Skeletal muscle cell (primary cell): ENCODE measurements at places on chromosomes 6 and 20.

GRCh38 chr6:55777469-55777868 lies 97.9 kb downstream of the BMP5 start:
- DNase-seq = peak; percentile 62

GRCh38 chr20:26216025-26216424 lies 519.4 kb upstream of the ZNF337 start:
- DNase-seq = no peak

DNA sequence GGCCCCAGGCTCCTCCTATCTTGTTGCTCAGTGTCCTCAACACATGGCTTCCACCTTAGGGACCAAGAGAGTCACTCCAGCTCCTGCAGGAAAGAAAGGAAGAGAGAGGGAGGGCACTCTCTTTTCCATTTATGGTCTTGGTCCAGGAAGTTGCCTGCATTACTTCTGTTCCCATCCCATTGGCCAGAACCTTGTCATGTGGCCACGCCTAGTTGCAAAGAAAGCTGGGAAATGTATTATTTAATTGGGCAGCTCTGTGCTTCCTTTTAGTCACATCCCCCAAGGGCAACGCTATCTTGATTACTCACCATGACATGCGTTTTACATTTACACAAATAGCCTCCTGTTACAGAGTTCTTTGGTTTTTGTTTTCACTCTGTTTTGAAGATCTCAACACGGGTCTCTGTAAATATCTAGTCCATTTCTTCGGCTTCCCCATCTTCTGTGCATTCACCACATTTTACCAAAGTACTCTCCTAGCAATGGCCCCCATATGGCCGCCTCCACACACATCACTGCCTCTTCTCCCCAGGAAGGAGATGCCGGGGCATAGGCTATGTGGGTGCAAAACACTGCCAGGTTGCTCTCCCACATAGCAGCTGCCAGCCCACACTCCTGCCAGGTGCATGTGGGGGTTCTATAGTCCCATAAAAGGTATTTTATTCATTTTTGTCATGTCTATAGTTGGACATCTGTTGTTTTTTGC lies 35.7 kb upstream of the ZMYND8 start:
- DNase-seq = peak; percentile 76

DNA sequence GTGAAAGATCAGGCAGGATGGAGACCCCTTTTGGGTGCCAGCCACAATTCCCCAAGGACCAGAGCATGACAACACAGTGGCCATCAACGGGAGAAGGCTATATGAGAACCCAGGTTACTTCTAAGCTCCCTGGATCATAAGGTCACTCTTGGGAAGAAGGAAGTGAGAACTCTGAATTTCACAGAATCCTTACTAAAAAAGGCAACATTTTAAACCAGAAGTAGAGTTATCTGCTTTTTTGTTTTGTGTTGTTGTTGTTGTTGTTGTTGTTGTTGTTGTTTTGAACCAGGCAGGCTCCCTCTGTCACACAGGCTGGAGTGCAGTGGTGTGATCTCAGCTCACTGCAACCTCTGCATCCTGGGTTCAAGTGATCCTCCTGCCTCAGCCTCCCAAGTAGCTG lies 107.4 kb upstream of the TNFAIP3 start:
- DNase-seq = no peak

DNA sequence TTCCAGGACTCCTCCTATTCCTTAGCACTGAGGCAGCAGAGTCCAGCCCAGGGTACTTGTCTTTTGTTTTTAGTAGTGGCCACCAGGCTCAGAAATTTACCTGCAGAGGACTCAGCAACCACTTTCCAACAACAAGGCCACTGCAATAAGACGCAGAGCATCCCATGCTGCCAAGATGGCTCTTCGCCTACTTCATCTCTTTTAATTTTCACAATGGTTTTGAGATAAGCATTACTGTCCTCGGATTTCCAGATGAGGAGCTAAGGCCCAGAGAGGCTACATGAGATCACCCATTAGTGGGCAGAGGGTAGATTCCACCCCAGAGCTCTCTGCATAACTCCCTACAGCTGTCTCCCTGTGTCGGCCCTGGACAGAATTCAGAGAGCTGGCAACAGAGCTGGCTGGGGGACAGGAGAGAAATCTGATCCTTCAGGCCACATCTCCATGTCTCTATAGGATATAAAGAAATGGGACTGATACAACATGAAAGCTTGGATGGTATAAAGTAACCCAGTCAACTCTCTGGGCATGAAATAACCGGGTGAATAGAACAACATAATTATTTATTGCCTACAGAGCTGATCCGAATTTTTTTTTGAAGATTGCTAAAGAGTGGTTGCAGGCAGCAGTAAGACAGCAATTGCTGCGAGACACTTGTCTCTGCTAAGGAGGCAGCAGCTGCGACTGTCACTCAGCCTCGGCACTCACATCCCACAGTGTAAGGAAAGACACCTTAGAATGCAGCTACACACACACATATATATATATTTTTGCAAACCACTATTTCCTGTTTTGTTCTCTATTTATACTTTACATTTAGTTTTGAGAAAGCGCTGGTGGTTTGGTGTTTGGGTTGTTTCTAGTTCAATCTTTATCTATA lies 37.2 kb downstream of the SCML4 start:
- peak; percentile 26 for DNase-seq
